ENCODE measurements at places on chromosomes 12 and 14.

DNA sequence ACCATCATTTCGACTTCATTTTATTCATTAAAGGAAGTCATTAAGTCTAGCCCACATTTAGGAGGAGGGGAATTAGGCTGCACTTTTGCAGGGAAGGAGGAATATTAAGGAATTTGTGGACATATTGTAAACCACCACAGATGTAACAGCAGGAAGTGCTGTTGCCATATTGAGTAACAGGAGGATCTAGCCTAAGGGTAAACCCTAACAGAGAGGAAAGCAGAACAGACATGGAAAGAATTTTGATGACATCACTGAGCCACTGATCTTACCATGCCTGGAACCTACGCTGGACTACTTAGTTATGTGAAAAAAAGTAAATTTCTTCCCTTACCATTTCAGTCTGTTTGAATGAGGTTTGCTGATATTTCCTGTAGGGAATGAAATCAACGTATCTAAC is 100.7 kb upstream of the ATF7IP start:
- no peak for DNase-seq

- no peak for DNase-seq
Observed at GRCh38 chr12:64682572-64683277, 72.4 kb downstream of the RASSF3 start.

GRCh38 chr14:102688290-102688689 is 89.0 kb upstream of the TRAF3 start:
- no peak for DNase-seq

DNA sequence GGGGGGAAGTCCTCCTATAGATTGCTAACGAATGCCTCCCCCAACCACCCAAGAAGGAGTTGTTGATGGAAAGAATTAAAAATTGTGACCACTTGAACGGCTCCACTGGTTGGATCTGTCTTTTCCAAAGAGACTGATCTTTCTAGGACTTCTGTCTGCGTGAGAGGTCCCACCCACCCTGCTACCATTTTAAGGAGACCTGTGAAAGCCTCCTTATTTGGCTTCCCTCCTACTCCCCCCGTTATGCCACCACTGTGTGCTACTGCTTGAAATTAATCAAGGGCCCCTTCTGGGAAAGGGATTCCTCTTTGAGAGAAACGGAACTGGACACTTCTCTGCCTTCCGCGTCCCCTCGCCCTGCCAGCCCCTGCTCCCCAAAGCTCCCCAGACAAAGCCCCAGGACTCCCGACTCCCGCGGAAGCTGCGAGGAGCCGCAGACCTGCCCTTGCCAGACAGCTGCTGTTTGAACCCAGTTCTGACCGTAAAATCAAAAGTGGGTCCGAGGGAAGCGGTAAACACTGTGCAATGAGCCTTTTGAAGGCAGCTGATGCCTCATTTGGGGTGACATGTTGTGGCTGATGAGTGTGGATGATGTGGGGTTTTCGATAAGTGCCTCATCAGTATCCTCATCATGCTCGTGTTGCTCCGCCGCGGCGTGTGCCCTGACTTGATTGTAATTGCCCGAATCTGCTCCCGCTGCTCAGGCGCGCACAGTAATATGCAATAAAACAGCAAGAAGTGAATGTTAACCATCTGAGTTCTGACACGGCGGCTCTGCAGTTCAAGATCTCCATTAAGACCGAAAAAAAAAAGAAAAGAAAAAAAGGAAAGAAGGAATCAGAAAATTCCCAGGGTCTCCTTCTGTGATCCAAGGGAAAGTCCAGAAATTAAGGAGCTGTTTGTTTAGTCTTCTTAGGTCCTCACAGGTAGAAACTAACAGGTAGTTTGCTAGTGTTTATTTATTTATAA is 48.2 kb downstream of the MBIP start:
- no peak for DNase-seq

DNA sequence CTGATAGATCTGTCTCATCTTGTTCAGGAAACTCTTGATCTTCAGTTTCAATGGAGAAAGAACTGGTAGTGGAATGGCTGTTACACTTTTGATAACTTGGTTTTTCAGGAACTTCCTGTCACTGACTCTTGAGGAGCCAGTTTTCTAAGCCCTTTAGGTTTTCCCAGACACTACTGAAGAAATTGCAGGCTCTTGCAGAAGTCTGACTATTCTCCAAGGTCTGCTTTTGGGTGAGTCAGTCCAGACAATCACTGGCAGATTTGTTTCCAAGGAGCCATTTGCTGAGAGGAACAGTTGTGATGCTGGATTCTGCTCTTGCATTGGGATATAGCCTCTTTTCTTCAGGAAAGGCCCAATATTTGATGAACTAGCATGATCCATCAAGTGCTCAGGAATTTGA is 468.0 kb downstream of the FUT8 start:
- no peak for DNase-seq

GRCh38 chr12:70241845-70242244 is 1.4 kb upstream of the CNOT2 start:
- no peak for DNase-seq

All from hippocampal formation (tissue), 2 donors.